ENCODE measurements at places on chromosomes 4 and X. TPM values are rescaled to one million over a fixed set of nuclear protein-coding genes. Genes with fewer than 3 reads are reported as not detected.

- no peaks in the 10 kb centered on the region for H3K36me3 ChIP-seq
- peaks cover 40% of the 10 kb centered on the region for H3K27me3 ChIP-seq
- DNase-seq, result no peak
- H3K4me1 ChIP-seq, result peaks cover 8% of the 10 kb centered on the region
- no peak overlapping the region for H3K4me3 ChIP-seq
These were observed 109.6 kb downstream of the NHSL2 start for GRCh38 chrX:72020204-72020603.

DNA sequence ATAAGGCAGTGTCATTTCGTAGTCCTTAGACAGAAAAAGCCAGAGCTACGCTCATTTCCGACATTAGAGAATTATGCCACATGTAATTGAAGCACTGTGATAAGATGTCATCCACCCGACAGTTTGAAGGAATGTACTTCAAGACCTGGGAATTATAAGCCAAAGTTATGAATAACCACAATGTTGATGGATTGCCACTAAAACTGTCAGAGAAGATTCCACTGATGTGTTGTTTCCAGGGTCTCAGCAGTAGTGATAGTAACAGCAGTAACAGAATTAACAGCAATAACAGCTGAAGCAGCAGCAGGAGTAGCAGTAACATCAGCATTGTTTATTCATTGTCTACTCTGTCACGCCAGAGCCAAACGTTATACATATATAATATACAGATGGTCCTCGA is 24.7 kb downstream of the RAB33A start:
- no peak for DNase-seq
- H3K4me3 ChIP-seq, result no peak overlapping the region
- no peaks in the 10 kb centered on the region for H3K27me3 ChIP-seq
- peaks cover 2% of the 10 kb centered on the region for H3K4me1 ChIP-seq

PRDM8 gene
- total RNA-seq, result 3.6 TPM

- H3K4me1 ChIP-seq, result no peaks in the 10 kb centered on the region
- H3K36me3 ChIP-seq, result no peaks in the 10 kb centered on the region
- H3K4me3 ChIP-seq, result no peak overlapping the region
- H3K27ac ChIP-seq, result no peak overlapping the region
- DNase-seq, result no peak
- no peaks in the 10 kb centered on the region for H3K27me3 ChIP-seq
These were observed 392.6 kb downstream of the IL1RAPL1 start for GRCh38 chrX:28979877-28980276.

DNA sequence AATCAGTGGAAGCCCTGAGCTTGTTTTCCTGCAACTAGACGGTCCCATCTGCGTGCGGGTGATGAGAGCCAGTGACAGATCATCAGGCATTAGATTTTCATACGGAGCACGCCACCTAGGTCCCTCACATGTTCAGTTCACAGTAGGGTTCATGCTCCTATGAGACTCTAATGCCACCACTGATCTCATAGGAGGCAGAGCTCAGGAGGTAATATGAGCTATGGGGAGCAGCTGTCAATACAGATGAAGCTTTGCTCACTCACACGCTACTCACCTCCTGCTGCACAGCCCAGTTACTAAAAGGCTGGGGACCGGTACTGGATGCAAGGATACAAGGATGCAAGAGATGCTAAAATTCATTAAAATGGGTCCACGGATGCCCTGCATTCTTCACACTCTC is 61.2 kb downstream of the DHRSX start:
- H3K36me3 ChIP-seq, result peaks cover 29% of the 10 kb centered on the region
- peaks cover 3% of the 10 kb centered on the region for H3K4me1 ChIP-seq
- H3K4me3 ChIP-seq, result no peak overlapping the region
- no peak for DNase-seq
- no peak overlapping the region for H3K27ac ChIP-seq

LRP2BP gene
- total RNA-seq, result 0.65 TPM

TMEM128 gene
- 20.7 TPM for total RNA-seq

- no peak overlapping the region for H3K27ac ChIP-seq
- peaks cover 7% of the 10 kb centered on the region for H3K4me1 ChIP-seq
- peaks cover 2% of the 10 kb centered on the region for H3K36me3 ChIP-seq
- no peak overlapping the region for H3K4me3 ChIP-seq
These were observed 96.4 kb downstream of the ANXA10 start for GRCh38 chr4:168188754-168189153.

DNA sequence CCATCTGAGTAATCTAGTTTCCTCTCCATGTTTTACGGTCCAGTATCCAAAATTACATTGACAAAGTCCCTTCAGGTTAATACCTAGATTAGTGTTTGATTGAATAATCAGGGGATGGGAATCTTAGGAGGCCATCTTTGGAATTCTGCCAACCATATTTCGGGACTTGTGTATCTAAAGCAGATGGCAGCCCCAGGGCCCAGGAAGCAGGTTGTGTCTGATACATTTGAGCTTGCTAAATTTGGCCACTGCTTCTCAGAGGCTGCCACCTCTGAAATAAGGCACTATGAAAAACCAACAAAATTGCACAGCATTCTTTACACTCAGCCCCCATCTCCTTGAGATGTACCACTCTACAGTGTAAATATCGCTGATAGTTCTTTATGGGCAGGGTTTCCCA is 102.1 kb downstream of the ASB9 start:
- H3K27me3 ChIP-seq, result peaks cover 2% of the 10 kb centered on the region
- no peak overlapping the region for H3K27ac ChIP-seq
- peaks cover 9% of the 10 kb centered on the region for H3K4me1 ChIP-seq
- DNase-seq, result no peak
- H3K4me3 ChIP-seq, result no peak overlapping the region

GRCh38 chr4:15479089-15479912 is 9.6 kb downstream of the CC2D2A start:
- H3K36me3 ChIP-seq, result no peaks in the 10 kb centered on the region
- H3K4me3 ChIP-seq, result no peak overlapping the region
- no peaks in the 10 kb centered on the region for H3K4me1 ChIP-seq
- DNase-seq, result peak; percentile 63
- H3K27me3 ChIP-seq, result peaks cover 4% of the 10 kb centered on the region
- H3K27ac ChIP-seq, result no peak overlapping the region

DNA sequence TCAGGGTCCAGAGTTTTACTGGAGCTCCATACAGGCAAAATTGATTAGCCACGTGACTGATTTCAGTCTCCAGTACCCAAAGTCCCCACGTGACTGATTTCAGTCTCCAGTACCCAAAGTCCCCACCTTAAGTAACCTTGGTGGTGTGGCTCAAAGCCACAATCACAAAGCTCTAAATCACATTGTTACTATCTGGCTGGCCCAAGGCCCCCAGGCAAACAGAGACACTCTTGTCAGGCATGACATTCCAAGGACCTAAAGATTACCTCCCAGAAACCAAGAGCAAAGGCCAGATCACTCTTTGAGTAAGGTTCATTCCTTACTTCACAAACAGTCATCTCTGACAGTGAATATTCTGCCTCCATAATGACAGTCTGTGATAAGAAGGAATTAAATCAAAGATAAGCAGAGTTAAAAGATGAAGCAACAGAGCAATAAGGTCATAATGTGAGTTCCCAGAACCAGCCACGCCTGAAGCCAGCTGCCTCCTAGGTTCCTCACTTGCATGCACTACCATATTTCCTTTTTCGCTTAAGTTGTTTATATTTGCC is 78.5 kb downstream of the ANXA3 start:
- no peaks in the 10 kb centered on the region for H3K27me3 ChIP-seq
- no peak for DNase-seq
- H3K36me3 ChIP-seq, result no peaks in the 10 kb centered on the region
- no peak overlapping the region for H3K4me3 ChIP-seq
- H3K27ac ChIP-seq, result no peak overlapping the region
- peaks cover 14% of the 10 kb centered on the region for H3K4me1 ChIP-seq

GRCh38 chr4:162422312-162422711 is 258.5 kb upstream of the FSTL5 start:
- H3K36me3 ChIP-seq, result no peaks in the 10 kb centered on the region
- H3K27me3 ChIP-seq, result no peaks in the 10 kb centered on the region
- no peak overlapping the region for H3K4me3 ChIP-seq
- H3K4me1 ChIP-seq, result no peaks in the 10 kb centered on the region
- H3K27ac ChIP-seq, result no peak overlapping the region

EDA gene
- total RNA-seq, result 1.2 TPM

DNA sequence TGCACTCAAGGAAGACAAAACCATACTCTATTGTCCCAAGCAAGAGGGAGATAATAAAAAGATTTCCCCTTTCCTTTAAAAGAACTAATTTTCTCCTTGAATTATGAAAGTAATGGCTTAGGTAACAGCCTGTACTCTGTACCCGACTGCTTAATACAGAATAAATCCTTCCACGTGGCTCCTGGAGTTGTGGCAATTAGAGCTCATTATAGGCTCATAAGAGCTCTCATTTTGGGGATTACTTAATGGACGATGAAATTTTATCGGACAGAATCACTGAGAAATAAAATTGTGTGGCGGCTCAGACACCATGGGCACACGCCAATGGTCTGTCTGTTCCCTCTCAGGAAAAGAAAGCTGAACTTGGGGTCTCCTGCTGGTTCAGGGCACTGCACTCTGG is 2.8 kb upstream of the GSX2 start:
- peaks cover 32% of the 10 kb centered on the region for H3K4me1 ChIP-seq
- DNase-seq, result no peak
- no peak overlapping the region for H3K4me3 ChIP-seq
- no peak overlapping the region for H3K27ac ChIP-seq

- H3K27me3 ChIP-seq, result no peaks in the 10 kb centered on the region
- H3K4me1 ChIP-seq, result peaks cover 5% of the 10 kb centered on the region
- no peaks in the 10 kb centered on the region for H3K36me3 ChIP-seq
- no peak overlapping the region for H3K4me3 ChIP-seq
- H3K27ac ChIP-seq, result no peak overlapping the region
These were observed 102.1 kb upstream of the SCML1 start for GRCh38 chrX:17635231-17635630.

FHL1 gene
- 14.0 TPM for total RNA-seq

GRCh38 chr4:39614487-39615162 is 24.0 kb downstream of the SMIM14 start:
- no peak overlapping the region for H3K27ac ChIP-seq
- DNase-seq, result no peak
- peaks cover 2% of the 10 kb centered on the region for H3K27me3 ChIP-seq
- H3K4me3 ChIP-seq, result no peak overlapping the region
- peaks cover 4% of the 10 kb centered on the region for H3K4me1 ChIP-seq

GRCh38 chr4:62560858-62561257 is 1360.7 kb downstream of the ADGRL3 start:
- no peaks in the 10 kb centered on the region for H3K4me1 ChIP-seq
- H3K4me3 ChIP-seq, result no peak overlapping the region
- DNase-seq, result no peak
- H3K27me3 ChIP-seq, result no peaks in the 10 kb centered on the region

SPATA4 gene
- total RNA-seq, result 0.12 TPM

GRCh38 chr4:150369434-150370380 is 212.2 kb upstream of the MAB21L2 start:
- no peak for DNase-seq
- H3K4me3 ChIP-seq, result no peak overlapping the region
- no peaks in the 10 kb centered on the region for H3K27me3 ChIP-seq
- H3K27ac ChIP-seq, result no peak overlapping the region
- H3K4me1 ChIP-seq, result peaks cover 3% of the 10 kb centered on the region

DNA sequence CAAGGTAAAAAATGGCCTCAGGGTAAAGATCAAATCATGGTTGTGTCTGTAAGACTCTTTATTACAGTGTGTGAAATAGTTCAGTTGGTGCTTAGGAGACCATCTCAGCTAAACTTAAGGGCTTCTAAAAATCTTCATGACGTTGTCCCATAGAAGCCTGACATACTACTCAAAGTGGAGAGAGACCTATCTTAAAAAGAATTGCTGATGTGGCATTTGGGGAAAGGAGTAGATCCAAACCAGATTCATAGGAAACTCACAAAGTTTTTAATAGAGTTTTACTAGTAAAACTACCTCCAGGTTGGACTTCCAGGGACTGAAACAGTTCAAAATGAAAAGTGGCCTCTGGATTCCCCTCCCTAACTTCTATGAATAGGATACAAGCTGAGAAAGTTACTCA is 81.6 kb downstream of the ZNF81 start:
- no peak for DNase-seq
- H3K36me3 ChIP-seq, result peaks cover 21% of the 10 kb centered on the region
- no peaks in the 10 kb centered on the region for H3K27me3 ChIP-seq
- no peak overlapping the region for H3K4me3 ChIP-seq

GRCh38 chr4:129176864-129177263 is 80.9 kb downstream of the C4orf33 start:
- H3K4me3 ChIP-seq, result no peak overlapping the region
- H3K27me3 ChIP-seq, result peaks cover 12% of the 10 kb centered on the region
- no peaks in the 10 kb centered on the region for H3K4me1 ChIP-seq

DNA sequence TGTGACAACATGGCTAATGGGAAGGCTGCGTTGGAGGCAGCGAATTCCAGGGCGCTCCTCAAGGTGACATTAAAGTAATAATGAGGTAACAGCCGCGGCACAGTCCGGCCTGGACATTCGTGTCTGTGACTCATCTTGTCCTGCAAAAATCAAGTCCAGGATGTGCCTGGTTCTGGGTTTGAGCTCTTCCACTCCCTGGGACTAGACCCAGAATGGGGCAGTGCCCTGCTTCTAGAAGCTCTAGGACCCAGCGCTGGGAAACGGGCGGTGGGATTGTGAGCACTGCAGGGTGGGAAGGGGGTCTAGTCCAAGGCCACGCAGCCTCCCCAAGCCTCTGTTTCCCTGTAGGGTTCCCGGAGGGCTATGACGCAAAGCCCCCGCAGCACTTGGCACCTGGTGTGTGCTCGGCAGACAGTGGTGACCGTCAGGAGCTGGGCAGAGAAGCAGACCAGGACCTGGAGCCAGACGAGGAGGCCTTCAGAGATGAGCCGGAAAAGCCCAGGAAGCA is 34.9 kb downstream of the HMX1 start:
- H3K4me3 ChIP-seq, result no peak overlapping the region
- no peak overlapping the region for H3K27ac ChIP-seq

GAGE12E gene
- not detected for total RNA-seq

GRCh38 chrX:70012756-70013155 is 37.0 kb downstream of the AWAT2 start:
- H3K36me3 ChIP-seq, result no peaks in the 10 kb centered on the region
- no peak overlapping the region for H3K4me3 ChIP-seq
- DNase-seq, result no peak
- H3K27me3 ChIP-seq, result no peaks in the 10 kb centered on the region

- no peaks in the 10 kb centered on the region for H3K36me3 ChIP-seq
- no peak overlapping the region for H3K4me3 ChIP-seq
- no peak for DNase-seq
- no peak overlapping the region for H3K27ac ChIP-seq
- H3K27me3 ChIP-seq, result peaks cover 1% of the 10 kb centered on the region
- no peaks in the 10 kb centered on the region for H3K4me1 ChIP-seq
These were observed 72.2 kb upstream of the MXD4 start for GRCh38 chr4:2333916-2334644.

DNA sequence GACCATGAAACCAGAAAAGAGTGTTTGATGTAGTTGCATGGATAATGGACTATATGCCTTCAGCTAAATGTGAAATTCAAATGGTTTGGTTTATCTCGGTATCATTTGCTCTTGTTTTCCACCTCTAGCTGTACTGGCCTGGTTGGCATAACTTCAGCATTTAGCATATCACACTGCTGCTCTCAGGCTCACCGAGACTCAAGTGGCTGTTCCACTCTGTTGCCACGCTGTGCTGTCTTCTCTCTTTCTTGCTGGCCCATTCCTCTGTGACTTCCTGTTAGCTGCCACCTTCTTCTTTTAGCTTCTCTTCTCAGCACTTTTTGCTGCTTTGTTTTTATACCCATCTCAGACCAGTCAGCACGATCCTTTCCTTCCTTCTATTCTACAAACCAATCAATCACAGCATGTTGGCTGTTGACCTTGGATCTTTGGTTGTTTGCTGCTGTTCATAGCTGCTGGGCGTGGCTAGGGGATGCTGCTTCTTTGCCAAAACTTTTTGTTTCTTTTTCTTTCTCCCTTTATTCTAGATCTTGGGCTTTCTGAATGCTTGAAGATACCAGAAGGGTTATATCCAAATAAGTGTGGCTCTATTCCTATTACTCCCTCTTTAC is 24.0 kb downstream of the INTS6L start:
- DNase-seq, result peak; percentile 58
- peak overlapping the region; percentile 4 for H3K4me3 ChIP-seq
- H3K27me3 ChIP-seq, result no peaks in the 10 kb centered on the region
- peak overlapping the region; percentile 58 for H3K27ac ChIP-seq
